Substantia nigra (tissue), 51 donors: ENCODE measurements at places on chromosomes 6 and 20.
A peak's percentile ranks its signal among the peaks of the same experiment; 100 is the strongest.

DNA sequence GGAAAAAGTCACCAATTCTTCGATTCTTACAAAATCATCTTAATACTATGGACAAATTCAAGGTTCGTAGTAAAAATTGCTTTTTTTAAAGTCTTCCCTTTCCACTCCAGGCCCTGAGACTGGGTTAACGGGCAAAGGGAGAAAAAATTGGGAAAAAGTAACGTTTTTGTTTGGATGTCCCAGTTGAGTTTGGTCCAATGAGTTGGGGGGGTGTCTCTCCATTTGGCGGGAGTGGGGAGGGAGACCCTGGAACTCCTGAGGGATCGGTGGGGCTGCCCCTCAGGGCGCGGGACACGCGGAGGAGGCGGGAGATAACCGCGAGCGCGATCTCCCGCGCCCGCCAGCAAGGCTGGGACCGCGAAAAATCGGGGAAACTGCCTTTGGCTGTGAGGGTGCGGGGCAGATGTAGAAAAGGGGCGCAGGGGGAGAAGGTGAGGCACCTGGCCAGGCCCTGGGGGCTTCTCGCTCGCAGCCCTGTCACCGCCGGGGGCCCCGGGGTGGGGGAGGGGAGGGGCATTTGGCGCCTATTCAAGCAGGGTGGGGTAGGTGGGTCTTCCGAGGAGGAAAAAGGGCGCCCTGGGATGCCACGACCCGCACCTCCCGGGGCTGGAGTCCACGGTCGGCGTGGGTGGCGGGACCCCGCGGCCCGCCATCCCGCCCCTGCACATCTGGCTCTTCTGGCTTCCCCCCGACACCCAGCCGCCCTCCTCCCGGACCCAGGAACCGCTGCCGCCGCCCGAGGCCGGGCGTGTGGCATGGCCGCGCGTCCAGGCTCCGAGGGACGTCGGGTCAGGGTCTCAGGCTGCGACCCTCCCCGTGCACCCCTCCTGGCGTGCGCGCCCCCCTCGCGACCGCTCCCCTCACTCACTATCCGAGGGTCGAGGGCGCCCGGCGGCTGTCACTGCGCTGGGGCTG lies 595 bp downstream of the FBXO5 start:
- peak; percentile 56 for DNase-seq

- DNase-seq = no peak
Observed at GRCh38 chr20:15706719-15707118, 866.5 kb downstream of the KIF16B start.

GRCh38 chr20:53866794-53867740 lies 203.3 kb downstream of the BCAS1 start:
- DNase-seq = no peak

- DNase-seq = no peak
Observed at GRCh38 chr6:96469312-96469711, 52.3 kb upstream of the UFL1 start.

- DNase-seq = no peak
Observed at GRCh38 chr20:47051936-47052526, 157.4 kb downstream of the EYA2 start.

DNA sequence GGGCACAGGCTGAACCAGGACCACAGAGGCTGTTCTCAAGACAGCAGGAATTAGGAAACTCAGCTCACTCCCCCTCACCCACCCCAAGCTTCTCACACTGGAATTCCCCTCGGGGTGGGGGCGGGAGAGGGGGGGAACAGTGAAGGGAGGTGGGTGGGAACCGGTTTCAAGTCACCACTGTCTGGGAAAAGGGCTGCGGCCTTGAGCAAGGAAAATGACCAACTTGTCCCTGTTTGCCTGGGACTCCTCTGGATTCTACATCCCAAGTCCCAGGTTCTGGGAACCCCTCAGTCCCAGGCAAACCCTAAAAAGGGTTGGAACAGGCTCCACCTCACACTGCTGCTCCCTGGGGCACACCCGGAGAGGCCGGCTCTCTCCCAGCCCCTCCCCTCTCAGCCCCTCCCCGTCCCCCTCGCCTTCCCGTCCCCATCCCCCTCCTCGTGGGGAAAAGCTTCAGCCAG lies 230.7 kb downstream of the TFAP2C start:
- DNase-seq = no peak

DNA sequence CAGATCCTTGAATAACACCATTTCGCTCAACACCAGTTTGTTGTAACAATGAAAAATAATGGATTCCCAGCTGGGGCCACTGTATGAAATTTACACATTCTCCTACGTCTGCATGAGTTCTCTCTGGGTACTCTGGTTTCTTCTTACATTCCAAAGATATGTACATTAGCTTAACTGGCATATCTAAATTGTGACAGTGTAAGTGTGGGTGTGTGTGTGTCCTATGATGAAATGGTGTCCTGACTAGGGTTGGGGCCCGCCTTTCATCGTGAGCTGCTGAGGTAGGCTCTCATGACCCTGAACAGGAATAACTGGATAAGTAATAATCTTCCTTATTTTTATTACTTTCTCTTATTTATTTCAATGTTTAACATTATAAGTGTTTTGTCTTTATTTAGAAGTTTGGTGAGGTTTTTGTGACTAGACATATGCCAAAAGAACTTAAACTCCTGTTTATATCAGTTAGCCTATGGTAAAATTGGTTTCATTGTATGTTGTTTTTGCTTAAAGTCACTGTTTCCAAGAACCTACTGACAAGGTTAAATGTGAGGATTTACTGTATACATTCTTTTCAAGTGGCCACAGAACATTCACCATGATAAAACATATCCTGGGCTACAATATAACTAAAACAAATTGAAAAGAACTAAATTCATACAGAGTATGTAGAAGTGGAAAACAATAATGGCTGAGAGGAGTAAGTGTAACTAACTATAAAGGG lies 42.4 kb downstream of the RBL1 start:
- DNase-seq = no peak

DNA sequence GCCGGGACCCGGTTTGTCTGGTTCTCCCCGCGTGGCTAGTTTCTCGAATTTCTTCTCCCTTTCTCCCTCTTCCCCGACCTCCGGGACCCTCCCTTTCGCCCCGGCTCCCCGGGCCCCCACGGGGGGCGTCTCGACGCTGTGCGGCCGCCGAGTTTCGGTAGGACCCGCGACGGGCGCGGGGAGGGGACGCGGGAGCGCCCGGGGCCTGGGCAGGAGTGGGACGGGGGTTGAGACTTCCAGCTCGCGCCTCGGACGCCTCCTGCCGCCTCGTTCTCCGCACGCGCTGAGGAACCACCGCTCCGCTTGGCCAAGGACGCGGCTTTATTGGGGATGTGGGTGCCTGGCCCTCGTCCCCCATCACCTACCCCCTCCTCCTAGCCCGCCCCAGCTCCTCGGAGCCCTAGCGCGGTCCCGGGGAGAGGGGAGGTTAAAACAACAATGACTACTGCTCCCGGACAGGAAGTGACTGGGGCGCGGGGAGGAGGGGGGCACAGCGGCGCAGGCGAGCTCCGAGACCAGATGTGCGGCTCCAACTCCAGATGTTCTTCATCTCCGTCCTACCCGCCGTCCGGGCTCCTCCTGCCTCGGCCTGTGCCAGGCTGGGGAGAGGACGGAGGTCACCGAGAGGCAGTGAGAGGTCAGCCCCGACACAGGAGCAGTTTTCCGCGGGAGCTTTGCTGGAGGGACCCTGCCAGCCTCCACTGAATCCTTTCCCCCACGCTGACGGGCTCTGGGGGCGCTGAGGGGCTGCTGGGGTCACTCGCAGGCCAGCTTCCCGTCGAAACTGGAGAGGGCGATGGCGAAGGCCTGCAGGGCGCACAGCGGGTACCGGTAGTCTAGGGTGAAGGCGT lies 917 bp upstream of the TEAD3 start:
- DNase-seq = no peak

- DNase-seq = no peak
Observed at GRCh38 chr6:36387440-36388303, at the start of gene ETV7. Gene ETV7 (minus strand): TSS chr6:36387669. CDS start chr6:36387541, 128 bp downstream.

GRCh38 chr6:170057034-170057734 lies 233.7 kb downstream of the DLL1 start:
- no peak for DNase-seq

DNA sequence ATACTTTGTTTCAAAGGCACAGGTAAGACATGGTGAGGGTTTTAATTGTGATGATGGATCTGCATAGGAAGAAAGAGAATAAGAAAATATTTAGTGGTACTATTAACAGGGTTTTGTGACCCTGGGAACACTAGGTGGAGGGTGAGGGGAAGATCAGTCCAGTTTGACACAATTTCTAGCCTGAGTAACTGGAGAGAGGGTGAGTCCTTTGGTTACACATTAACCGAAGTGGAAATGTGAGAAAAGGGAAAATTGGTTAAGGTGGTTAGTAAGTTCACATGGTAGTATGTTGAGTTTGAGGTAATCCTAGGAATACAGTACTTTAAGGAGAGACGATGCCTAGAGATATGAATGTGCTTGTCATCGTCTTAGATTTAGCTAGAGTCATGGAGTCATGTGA lies 54.8 kb upstream of the POU3F2 start:
- no peak for DNase-seq

DNA sequence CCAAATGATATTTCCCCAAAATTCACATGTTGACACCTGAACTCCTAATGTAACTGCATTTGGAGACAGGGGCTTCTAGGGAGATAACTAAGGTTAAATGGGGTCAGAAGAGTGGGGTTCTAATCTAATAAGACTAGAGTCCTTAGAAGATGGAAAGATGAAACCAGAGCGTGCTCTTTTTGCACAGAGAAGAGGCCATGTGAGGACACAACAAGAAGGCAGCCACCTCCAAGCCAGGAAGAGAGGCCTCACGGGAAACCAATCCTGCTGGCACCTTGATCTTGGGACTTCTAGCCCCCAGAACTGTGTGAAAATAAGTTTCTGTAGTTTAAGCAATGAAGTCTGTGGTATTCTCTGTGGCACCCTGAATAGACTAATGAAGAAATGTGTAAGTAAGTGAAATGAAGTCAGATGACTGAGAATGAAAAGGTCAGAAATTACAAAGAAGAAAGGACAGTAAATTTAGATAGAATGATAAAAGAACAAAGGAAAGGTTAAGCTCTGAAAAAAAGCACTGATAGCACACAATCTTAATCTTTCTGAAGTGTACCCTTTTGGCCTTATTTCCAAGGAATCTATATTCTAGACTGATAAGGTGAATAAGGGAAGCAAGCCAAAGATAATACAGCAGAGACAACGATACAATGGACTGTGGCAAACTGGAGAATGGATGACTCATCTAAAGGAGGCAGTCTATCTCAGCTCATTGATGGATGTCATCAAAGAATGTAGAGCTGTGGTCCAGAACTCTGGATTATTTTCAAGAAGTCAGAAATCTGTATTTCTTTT lies 110.4 kb downstream of the MYB start:
- DNase-seq = no peak

DNA sequence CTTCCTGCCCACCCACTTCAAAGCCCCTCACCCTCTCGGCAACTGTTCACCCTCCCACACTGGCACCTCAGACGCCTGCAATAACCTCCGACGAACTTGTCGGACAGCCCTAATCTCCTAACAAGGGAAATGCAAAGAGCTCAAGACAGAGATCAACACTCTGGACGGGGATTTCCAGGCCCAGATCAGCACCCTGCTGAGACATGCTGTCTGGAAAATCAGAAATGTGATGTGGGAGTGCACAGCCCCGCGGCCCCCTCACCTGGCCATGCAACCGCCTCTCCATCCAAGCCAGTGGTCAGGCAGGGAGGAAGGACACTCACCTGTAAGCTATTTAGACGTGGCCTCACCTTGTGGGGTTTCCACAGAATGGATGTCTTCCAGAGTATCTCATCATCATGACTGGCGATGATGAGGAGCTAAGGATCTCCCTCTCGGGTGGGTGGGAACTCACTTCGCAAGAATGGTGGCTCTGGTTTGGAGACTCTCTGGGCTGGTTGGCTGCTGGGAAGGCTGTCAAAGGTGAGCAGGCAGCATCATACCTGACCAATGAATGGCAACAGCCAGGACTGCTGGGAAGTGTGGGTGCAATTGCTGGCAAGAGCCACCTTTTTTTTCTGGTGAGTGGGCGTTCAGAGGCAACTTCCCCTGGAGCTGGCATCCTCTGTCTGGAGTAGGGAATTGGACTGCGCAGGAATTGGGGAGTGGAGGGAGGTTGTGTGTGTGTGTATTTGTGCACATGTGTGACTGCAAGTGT lies 28.1 kb upstream of the ADTRP start:
- no peak for DNase-seq

DNA sequence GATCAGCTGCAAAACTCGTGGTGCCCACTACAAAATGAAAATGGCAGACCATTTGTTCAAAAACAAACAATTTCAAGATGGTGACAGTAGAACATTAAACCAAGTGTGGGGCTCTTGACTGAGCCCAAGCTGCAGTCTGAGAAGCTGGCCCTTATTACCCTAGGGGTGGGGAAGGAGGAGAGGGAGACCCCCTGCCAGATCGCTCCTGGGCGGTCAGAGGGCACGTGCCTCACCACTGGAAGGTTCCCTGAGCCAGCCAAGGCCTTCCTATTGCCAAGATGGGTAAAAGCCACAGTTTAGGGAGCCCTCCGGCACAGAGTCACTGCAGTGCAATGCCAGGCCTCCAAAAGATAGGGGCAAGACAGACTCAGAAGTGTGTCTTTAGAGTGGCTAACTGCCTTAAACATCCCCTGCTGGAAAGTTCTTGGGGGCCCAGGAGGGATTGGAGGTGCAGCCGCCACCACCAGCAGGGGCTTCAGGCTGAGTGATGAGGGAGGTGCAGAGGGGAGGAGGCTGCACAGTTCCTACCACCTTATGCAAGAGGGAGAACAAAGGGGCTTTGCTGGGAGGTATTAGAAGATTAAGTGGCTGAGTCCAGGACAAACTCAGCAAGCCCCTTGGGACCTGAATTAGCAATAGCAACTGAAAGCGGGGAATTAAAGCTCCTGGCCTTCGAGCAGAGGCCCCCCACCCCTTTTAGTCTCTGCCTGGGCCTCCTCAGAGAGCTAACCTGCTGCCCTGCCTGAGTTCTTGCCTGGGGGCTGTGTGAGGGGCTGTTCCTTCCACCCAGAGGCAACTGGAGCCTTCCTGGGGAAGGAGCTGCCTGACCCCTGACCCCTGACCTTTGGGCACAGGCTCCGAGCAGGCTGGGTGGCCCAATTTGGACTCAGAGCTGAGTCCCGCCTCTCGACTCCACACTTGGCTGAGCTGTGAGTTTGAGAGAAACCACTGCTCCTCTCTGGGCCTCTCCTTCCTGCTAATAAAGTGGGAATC lies 88.4 kb downstream of the VEGFA start:
- no peak for DNase-seq

GRCh38 chr20:62042025-62042820 lies 23.5 kb downstream of the TAF4 start:
- no peak for DNase-seq

DNA sequence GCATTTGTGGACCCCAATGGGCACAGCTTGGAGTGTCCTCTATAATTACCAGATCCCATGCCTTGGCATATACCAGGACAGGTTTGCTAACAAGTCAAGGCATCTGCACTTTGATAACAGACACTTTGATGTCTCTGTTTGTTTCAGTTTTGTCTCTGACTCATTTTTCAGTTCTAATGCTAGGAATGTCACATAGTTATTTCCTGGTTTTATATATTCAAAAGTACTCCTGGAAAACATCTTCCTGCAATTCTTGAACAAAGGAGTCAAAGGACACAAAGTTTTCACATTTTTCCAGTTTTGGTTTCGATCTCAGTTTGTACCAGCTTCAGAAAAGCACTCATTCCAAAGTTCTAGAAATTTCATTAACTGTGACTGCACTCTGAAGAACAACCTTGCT lies 188.1 kb downstream of the FOXC1 start:
- DNase-seq = no peak
